EL (cell line): ENCODE measurements at places on chromosomes 2 and 18.

GRCh38 chr2:106105151-106105922 lies 88.8 kb downstream of the UXS1 start:
- DNase-seq, result no peak

- peak; percentile 94 for DNase-seq
Observed at GRCh38 chr2:152646775-152647174, 70.5 kb downstream of the PRPF40A start.

DNA sequence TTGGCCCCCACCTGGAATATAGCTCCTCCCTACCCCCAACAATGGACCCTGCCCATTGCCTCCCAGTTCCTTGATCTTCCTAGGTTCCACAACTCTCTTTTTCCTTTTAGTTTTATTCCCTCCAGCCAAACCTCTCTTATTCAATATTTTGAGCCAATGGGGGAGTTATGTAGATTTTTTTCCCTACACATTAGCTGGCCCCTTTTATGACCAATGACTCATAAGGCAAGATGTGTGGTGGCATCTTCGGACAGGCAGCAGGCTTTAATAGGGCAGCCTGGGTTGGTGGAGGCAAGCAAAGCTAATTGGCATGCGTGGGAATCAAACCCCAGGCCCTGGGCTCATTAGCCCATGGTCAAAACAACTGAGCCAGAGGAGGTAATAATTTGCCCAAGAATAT lies 9.2 kb downstream of the GRP start:
- DNase-seq, result peak; percentile 75

GRCh38 chr2:189254268-189254883 lies 74.8 kb upstream of the COL5A2 start:
- DNase-seq, result peak; percentile 90

GRCh38 chr2:219565130-219566080 lies 5.9 kb downstream of the OBSL1 start:
- DNase-seq, result no peak

DNA sequence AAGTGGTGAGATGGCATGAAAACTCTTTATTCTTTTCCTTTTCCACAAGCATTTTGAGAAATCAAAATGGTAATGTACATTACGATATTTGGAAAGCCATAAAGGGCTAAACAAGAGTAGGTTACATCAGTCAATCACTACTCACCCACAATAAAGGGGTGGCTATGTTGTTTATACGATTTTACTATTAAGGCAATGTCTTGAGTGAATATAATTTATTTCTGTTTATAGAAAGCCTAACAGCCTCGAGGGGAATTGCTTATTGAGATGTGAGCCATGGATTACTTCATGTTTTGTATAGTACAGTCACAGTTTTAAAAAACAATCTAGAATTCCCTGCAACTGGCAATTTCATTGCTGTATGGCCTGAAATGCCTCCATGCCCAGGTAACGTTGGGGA lies 237.5 kb upstream of the RBBP8 start:
- no peak for DNase-seq

DNA sequence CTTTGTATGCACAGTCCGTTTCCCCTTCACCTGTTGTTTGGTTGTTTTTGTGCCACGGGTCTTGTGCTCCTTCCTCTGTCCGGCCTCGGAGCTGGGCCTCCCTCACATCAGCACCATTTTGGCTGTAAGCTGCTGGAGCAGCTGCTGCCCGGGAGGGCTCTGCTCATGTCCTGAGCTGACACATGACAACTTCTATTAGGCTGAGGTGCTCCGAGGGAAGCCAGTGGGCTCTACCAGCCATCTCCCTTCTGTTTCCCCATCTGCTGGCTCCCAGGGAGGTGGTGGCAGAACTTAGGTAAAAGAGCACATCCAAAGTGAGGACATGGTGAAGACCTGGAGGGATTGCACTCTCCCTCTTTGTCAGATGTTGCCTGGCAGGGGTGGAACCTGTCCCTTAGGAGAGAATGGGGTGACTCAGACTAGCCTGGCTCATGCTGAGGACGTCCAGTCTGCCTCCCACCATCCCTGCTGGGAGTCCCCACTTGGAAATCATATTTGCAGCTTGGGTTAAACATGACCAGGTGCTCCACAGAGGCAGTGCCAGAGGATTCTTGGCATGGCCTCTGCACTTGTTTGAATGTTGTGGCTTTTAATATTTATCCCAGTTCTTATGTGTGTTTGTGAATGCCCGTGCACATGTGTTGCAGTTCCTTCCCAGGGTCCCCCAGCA lies 49.8 kb upstream of the TNP1 start:
- no peak for DNase-seq

DNA sequence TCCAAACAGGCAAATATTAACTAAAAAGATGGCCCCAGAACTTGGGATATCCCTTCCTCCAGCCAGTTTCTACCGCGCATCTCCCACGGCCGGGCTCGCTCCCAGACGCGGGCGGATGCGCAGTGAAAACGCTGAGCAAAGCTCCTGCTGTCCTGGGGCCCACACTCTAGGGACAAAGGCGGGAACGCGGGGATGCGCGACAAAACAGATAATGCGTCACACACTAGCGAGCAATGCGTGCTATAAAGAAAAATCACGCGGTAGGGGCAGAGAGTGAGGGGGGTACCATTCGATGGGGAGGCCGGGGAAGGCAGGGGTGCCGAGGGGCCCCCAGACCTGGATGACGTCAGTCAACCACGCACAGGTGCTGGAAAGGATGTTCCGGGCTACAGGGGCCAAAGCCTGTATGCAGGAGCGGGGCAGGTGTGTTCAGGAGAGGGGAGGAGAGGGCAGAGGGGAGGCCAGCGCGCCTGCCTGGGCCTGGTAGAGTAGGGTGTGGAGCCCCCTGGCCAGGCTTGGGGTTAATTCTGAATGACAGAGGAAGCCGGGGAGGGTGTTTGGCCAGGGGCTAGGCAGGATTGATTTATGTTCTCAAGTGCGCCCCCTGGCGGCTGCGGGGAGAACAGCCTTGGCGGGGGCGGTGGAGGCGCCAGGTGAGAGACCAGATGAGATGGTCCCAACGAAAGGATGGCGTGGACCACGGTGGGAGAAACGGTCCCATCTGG lies 14.9 kb upstream of the ITM2C start:
- DNase-seq, result peak; percentile 36

- no peak for DNase-seq
Observed at GRCh38 chr18:24019641-24020331, 5.2 kb downstream of the TTC39C start.

DNA sequence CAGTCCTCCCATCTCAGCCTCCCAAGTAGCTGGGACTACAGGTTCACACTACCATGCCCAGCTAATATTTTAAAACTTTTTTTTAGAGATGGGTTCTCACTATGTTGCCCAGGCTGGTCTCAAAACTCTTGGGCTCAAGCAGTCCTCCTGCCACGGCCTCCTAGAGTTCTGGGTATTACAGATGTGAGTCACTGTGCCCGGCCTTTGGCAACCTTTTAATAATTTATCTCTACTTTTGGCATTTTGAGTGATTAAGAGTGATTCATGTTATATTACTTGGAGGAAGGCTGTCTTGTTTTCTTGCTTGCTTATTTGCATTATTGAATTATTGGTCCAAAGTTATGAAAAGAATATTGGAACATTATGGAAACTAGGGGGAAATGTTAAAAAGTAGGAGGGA lies 24.3 kb downstream of the NCOA1 start:
- peak; percentile 18 for DNase-seq

GRCh38 chr2:47272905-47273758 lies 118.0 kb upstream of the STPG4 start:
- no peak for DNase-seq

- DNase-seq, result peak; percentile 20
Observed at GRCh38 chr2:207847807-207848544, 78.3 kb upstream of the FZD5 start.

GRCh38 chr2:142306131-142306530 lies 175.3 kb upstream of the LRP1B start:
- DNase-seq, result peak; percentile 42

DNA sequence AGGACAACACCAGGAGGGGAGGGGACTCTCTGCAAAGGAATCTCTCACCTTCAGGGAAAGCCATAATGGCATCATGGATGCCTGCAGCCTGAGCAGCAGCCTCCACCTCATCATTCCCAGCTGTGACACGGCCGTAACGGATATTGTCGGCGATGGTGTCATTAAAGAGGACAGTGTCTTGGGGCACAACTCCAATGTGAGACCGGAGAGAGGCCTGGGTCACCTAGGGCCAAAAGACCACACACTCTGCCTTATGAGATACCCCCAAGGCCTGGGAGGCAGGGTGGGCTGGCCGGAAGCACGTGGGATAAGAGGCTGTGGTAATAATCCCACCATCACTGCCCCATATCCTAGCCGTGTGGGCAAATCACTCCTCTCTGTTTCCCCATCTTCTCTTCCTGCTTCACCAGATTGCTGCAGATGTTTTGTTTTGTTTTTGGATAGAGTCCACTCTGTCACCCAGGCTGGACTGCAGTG lies 4.3 kb downstream of the ZFAND2B start:
- no peak for DNase-seq

DNA sequence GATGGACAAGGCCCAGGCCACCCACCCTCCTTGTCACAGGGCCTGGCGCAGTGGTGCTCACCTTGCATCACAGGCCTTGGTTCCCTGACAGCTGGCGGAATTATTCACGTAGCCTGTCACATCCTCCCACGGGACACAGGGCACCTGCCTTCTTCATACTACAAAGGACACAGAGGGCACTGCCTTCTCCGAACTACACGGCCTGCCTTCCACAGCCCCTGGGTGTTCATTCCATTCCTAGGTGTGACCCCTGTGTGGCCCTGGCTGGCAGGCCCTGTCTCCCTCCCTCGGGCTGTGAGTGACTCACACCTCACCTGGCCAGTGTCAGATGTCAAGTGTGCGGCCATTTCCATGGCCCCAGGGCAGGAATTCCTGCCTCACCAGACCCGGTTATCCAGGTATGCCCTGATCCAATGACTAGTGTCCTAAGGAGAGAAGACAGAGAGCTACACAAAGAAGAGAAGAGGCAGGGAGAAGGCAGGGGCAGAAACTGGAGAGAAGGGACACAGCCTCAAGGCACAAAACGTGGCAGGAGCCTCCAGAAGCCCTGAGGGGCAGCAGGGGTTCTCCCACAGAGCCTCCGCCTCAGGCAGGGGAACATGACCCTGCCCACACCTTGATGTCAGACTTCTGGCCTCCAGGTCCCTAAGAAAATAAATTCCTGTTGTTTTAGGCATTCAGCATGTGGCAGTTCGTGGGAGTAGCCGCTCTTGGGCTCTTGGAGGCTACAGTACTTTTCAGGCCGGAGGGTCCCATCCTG lies 43.4 kb downstream of the MBP start:
- no peak for DNase-seq

GRCh38 chr2:105557021-105557920 lies 158.4 kb upstream of the FHL2 start:
- no peak for DNase-seq

GRCh38 chr18:57631697-57632096 lies 10.1 kb upstream of the NARS1 start:
- DNase-seq, result no peak

- no peak for DNase-seq
Observed at GRCh38 chr18:79924814-79925731, 26.4 kb downstream of the SLC66A2 start.

DNA sequence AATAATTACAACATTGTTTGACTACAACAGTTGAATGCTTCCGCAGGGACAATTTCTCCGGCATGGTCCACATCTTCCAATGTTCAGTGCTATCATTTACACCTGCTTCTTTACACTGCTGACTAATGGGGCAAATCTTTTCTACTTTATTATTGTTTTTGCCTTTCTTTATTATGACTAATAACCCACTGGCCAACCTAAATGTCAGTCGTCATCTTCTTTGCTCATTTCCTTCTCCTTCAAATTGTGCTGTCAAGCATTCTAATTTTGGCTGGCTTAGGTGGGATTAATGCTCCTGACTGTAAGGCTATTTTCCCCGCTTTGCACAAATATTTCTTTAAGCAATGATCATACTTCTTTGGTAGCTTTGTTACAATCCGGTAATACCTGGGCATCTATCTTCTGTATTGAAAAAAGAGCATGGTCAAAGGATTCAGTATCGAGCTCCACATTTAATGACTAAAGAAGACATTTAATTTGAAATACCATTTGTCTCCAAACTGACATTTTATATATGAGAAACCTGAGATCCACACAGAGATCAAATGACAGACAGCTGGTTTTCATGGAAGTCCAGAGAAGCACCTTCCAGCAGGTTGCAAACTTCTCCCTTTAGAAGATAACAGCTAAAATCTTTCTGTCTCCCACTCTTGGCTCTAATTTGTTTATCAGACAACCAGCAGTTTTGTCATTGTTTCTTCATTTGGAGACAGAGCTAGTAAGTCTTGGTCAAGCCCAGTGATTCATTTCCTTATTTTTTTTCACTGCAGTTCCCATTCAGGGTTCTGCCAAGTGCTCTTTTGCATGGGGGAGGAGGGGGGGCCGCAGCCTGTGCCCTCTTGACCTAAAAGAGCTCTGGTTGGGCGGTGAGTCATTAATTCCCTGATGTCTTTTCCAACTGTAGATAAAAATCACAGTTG lies 132.9 kb downstream of the SOCS6 start:
- DNase-seq, result peak; percentile 96
